ENCODE measurements at places on chromosomes 5 and 9.

- peak; percentile 55 for DNase-seq
These were observed 81.5 kb downstream of the VCAN start for GRCh38 chr5:83553000-83553486.

DNA sequence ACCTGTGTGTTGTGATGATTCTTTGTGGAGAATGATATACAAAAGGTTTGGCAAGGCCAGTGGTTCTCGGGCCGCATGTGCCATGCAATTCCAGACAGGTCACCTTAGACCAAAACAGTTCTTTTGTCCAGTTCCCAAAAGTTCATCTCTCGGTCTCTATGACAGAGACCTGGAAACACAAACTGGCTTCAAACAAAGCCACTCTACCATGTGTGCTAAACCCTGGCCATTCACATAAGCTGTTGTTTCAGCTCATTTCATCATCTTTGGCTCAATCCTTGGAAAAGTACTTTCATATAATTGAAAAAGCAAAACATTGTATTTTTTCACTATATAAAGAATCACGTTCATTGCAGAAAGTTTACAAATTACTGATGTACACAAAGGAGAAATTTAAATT is 210.5 kb upstream of the SEMA6A start:
- no peak for DNase-seq

- DNase-seq, result no peak
These were observed 7.6 kb downstream of the CRAT start for GRCh38 chr9:129102791-129103594.

- no peak for DNase-seq
These were observed 123.5 kb upstream of the ADCY2 start for GRCh38 chr5:7272408-7272965.

DNA sequence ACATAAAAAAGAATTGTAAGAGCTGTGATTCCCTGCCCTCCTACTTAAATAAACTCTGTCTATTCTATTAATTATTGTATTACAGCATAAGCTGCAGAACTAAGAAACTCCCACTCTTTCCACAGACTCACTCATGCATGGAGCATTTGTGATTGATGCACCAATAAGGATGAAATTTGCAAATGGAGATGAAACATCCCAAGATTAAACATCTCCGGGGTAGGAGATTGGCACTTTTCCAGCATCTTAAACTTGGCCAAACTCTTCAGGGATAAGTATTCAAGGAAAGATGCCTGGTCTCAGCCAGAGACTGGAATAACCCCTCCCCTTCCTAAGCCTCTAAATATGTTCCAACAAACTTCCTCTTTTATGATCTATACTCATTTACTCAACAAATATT is 472.0 kb downstream of the ACTL7B start:
- no peak for DNase-seq

DNA sequence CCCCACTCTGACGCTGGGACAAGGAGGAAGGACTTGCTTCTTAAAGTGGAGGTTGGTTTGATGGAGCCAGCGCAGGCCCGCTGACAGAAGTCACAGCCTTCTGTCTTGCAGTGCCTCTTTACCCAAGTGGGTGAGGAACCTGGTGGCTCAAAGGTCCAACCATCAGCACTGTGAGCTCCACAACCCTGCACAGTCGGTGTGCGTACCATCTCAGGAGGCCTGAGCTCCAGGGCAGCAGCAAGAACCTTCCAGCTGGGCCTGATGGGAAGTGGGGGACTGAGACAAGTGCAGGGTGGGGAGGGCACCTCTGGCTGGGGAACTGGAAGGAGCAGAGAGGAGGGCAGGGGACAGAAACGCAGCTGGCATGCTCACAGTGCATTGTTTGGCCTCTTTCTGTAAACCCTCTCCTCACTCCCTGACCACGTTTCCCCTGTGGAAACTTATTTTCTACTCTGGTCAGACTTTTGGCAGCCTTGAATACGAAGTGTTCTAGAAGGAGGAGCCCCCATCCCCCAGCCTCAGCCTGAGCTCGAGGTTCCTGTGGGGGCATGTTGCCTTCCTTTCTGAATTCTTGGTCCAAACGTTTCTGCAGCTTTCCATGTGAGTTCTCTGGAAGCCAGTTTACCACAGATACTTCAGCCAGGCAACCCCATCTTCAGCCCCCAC is 178.5 kb upstream of the PITX1 start:
- DNase-seq, result no peak

DNA sequence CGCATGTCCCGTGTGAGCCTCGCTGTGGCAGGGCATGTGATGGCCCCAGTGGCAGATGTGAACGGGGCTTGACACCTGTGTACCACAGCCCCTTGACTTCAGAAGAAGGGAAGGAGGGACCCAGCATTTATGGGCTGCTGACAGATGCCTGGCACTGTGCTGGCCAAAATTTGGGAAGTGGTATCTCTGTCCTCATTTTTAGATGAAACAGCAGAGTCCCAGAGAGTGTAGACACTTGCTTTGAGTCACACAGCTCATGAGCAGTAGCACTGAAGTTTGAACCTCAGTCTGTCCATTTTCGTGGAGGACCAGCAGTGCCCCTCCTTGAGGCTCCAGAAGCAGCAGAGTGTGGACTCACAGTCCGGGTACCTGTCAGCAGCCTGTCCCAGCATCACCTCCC is 16.5 kb downstream of the NEK6 start:
- no peak for DNase-seq

DNA sequence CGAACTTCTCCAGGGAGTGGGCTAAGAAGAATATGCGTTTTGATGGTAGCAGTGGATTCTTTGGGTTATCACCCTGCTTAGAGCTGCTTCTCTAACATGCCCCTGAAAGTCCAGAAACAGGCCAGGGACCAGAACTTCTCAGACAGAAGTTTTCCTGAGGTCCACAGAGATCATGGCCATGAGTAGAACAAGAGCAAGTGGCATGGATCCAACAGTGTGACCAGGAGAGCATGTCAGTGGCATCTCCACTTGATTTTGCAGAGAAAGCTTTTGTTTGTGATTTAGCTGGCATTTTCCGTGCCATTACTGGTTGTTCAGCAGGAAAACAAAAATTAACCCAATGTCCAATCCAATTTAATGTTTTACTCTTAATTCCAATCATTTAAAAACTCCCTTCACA is 298.5 kb upstream of the CD180 start:
- no peak for DNase-seq

DNA sequence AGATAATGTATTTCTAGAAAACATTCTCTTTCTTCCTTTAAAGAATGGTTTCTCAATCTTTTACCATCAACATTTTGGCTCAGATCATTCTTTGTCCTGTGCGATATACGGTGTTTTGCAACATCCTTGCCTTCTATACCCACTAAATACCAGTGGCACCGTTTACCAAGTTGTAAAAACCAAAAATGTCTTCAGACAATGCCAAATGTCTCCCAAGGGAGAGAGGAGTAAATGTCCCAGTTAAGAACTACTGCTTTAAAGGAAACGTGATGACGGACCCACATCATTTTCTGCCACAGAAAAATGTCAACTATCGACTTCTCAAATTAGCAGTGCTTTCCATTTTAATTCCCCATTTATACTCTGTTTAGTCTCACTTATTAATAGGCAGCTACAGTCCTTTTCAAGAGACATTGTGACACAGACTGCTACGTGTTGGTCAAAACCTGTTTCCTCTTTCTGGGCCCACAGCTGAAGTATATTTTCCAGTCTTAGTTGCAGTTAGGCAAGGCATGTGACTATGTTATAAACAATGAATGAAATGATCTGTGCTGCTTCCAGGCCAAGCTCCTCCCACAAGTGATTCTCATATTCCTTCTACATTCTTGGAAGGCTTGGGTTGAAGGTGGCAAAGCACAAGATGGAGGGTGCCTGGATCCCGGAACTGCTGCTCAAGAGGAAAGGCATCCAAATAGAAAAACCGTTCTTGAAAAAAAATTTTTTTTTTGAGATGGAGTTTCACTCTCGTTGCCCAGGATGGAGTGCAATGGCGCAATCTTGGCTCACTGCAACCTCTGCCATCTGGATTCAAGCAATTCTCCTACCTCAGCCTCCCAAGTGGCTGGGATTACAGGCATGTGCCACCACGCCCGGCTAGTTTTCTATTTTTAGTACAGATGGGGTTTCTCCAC is 8.8 kb downstream of the PRXL2C start:
- peak; percentile 96 for DNase-seq

GRCh38 chr9:108153416-108153815 is 663.8 kb upstream of the KLF4 start:
- no peak for DNase-seq

GRCh38 chr9:23822261-23823169 is 3.5 kb downstream of the ELAVL2 start:
- DNase-seq, result no peak

DNA sequence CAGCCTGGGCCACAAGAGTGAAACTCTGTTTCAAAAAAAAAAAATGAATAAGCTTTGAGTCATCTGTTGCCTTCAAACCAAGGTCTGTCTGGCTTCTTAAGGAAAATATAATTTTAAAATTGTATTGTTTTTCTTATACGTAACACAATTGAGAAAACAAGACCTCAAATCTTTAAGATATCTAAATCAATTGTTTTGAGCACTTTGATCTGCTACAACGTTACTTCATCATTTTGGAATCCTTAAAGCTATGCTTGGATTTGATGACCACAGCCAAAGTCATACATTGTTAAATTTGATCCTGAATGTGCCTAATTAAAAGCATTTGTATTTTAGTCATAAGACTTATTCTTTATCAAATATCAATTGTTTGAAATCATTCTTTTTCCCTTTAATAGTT is 37.7 kb upstream of the VCAN start:
- peak; percentile 52 for DNase-seq

DNA sequence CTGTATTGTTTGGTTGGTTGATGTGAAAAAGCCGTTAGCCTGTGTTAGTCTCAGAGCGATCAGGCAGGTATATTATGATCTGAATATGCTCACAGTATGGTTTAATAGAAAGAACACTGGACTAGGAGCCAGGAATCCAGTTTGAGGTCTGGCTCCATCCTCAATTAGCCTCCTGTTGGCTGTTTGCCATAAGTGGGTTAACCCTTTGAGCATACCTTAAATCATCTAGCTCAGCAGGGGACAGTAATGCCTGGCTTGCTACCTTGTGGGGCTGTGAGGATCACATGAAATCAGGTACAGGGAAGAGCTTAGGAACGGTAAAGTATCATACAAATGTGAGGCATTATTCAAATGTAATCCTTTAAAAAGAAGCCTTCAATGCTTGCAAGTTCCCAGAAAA is 104.7 kb downstream of the CMYA5 start:
- no peak for DNase-seq

DNA sequence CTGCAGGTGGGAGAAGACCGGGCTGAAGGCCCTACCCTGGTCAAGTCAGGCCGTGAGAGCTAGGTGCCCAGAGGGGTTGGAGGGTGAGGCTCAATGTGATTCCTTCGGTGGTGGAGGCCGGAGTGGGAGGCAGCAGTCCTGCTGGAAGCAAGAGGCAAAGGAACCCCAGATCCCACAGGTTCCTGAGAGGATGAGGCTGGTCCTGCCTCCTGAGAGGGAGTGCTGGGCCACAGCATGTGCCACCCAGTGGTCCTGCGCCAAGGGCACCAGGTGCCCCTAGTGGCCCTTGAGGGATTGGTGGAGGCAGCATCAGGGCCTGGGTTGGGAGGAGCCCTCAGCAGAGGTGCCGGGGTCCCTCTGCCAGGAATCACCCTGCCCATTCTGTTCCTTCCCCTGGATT is 59.1 kb downstream of the BARX1 start:
- DNase-seq, result no peak

- no peak for DNase-seq
These were observed 176.4 kb upstream of the MRPS30 start for GRCh38 chr5:44632344-44632743.

DNA sequence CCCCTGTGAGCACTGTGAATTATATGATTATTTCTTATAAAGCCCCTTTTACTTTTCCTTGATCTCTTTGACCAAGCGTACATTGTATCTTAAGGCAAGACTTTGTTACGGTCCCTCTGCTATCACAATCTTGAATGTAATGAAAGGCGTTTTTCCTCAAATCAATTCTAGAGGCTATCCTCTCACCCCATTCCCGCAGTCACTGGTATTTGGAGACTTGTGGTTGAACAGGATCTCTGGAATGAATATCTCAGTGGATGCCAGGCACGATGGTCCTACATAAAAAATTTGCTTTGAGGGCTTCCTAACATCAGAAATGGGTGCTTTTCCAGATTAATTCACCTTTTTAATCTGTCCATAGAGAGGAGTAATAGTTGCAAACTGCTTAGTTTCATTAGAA is 151.4 kb upstream of the PAPPA start:
- DNase-seq, result no peak

GRCh38 chr5:178449163-178450070 is 140.8 kb downstream of the COL23A1 start:
- no peak for DNase-seq

GRCh38 chr9:81669041-81669651 is 20.2 kb downstream of the TLE1 start:
- DNase-seq, result no peak

- DNase-seq, result no peak
These were observed 264.6 kb downstream of the PJA2 start for GRCh38 chr5:109145139-109145538.

GRCh38 chr9:83432104-83432627 is 106.0 kb downstream of the FRMD3 start:
- DNase-seq, result no peak

DNA sequence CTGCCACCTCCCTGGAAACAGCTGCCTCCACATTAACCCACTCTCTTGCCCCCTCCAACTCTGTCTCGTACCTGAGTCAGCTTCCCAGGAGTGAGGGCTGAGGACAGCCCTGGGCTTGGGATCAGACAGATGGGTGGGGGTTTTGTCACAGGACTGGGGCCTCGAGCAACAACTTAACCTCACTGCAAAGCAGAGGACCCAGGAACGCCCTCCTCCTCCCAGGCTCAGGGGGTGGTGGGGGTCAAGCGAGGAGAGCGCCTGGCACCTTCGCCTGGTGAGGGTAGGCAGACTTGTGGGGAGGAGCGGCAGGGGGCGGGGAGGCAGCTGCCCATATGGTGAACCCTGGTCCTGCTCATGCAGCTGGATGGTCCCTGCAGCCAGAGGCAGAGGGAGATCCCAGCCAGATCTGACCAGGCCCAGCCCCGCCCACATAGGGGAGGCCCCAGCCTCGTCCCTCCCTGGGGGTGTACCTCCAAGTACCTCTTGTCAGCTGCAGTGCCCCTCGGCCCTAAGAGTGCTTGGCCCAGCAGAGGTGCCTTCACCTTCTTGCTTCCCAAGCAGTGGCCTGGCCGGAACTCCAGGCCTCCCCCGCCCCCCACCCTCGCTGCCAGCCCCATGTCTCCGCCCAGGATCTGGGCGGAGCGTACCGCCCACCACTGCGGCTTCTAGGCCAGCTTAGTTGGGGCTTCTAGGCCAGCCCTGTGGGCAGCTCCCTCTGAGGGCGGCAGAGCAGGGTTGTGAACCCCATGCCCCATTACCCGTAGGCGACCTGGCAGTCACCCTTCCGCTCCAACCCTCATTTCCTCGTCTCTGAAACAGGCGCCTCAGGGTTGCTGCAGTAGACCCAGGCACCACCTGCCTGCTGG is at the start of gene SARDH:
TSS of gene SARDH (minus strand) at position 579 of the 866 bp plus-strand sequence. CDS start 4,179 bp downstream, outside the sequence.
- DNase-seq, result no peak

All from AG09319 (cell line).